Tibial nerve (tissue), 4 donors: ENCODE measurements at places on chromosomes 3 and 15. TPM values are rescaled to one million over a fixed set of nuclear protein-coding genes. Genes with fewer than 3 reads are reported as not detected.

DNA sequence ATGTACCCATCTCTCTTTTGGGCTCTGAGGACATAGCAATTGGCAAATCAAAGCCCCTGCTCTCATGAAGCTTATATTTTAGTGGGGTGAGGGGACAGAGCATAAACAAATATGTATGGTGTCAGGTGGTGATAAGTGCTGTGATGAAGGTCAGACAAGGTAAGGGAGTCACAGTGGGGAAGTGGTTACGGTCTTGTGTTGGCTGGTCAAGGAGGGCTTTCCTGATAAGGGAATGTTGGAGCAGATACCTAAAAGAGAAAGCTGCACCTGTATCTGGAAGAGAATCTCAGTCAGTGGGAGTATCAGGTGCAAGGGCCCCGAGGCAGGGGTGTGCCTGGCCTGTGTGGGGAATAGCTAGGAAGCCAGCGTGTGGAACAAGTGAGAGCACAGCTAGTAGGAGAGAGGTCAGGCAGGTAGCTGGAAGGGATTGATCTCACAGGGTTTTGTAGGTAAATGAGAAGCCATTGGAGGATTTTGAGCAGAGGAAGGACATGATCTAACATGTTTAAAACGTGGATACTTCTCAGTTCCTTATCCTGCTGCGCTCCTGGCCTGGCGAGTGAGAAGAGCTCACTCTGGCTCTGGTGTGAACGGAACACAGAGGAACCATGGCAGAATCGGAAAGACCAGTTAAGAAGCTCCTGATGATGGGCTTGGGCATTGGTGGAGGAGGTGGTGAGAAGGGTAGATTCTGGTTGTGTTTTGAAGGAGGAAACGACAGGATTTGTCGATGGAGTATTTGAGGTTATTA is 35.5 kb downstream of the MRAS start:
- DNase-seq, result no peak

DNA sequence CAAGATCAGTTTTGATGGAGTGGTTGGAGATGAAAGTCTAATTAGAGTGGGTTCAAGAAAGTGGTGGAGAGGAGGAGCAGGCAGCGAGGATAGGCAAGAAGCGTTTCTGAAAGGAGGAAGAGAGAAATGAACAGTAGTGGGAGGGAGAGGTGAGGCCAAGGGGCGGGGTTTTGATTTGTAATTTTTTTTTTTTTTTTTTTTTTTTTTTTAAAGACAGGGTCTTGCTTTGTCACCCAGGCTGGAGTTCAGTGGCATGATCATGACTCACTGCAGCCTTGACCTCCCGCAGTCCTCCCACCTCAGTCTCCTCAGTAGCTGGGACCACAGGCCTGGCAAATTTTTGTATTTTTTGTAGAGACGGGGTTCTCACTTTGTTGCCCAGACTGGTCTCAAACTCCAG is 36.6 kb downstream of the MRAS start:
- no peak for DNase-seq

- DNase-seq, result no peak
Measured at GRCh38 chr3:40911264-40911663, 288.0 kb upstream of the CTNNB1 start.

Gene CADM2
- 51.8 TPM for total RNA-seq
